Activated CD8-positive, alpha-beta memory T cell treated with anti-CD3 and anti-CD28 coated beads for 24 hours (primary cell): ENCODE measurements at places on chromosomes 4 and X.

DNA sequence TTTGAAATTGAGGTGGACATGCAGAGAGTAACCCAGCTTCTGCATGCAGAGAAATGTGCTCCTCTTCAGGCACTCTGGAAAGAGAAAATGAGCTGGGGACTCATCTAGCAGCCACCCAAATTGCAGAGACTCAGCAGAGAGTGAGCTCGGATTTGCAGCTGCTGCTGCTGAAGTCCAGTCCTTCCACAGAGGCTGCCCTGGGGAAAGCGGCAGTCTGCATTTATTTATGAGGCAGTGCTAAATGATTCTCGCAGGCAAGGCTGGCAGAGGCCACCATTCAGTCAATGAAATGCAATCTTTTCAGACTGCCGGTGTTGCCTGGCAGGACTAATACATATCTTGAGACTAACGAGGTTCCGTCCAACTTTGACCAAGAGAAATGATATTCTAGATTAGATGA lies 404.8 kb downstream of the NLGN4X start:
- DNase-seq = no peak

GRCh38 chrX:154019061-154019621 lies 561 bp downstream of the IRAK1 start:
- peak; percentile 77 for DNase-seq

- DNase-seq = no peak
These were observed 304.1 kb upstream of the TECRL start for GRCh38 chr4:64713256-64713840.

- DNase-seq = no peak
These were observed 615.1 kb downstream of the CENPC start for GRCh38 chr4:66930206-66930605.

DNA sequence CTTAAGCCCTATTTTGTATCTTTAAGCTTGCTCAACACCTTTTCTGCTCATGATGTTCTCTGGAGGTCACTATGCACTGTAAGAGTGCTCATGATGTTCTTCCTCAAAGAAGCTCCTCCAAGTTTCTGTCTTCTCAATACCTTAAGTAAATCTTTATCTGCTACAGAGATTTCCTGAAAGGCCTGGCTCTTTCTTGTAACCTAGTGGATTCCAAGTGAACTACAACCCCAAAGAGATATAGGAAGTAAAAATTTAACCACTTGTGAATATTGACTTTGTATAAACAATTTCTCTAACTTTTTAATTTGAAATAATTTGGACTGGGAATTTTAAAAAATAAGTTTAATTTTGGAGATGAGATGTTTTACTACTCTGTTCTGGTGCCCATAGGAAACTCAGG lies 39.3 kb upstream of the XK start:
- no peak for DNase-seq
